ENCODE measurements at places on chromosomes 7 and 10.
A peak's percentile ranks its signal among the peaks of the same experiment; 100 is the strongest.

DNA sequence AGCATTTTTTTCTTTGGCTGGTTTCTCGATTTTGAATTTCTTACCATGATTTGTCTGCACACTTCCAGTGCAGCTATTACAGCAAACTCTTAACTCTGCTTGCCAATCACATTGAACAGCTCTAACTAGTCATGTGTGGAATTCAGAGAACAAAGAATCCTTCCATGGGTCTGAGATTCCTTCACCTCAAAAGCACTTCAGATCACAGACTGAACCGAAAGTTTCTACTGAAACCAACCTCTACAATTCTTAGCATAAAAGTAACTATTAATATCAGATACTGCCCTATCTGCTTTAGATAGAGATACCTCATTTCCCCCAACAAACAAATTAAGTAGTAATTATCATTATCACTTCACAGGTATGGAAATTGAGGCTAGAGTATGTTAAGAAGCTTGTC, 56.5 kb upstream of the SP4 start:
- no peak for DNase-seq

DNA sequence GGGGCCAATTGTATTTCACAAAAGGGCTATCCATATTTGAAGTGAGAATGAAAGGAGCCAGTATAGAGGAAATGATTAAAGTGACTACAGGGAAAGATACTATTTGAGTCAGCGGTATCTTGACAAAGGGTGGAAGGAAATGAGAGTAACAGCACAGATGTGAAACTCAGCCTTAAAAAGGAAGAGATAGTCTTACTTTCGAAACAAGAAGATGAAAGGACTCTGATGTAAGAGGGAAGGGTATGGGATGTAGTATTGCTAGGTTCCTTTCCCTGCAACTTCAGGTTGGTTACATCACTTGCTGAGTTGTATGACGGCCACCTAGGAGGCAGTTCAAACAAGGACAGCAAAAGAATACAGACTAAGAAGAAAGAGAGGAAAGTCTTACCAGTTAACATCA, 13.7 kb downstream of the CISD1 start:
- DNase-seq, result no peak

DNA sequence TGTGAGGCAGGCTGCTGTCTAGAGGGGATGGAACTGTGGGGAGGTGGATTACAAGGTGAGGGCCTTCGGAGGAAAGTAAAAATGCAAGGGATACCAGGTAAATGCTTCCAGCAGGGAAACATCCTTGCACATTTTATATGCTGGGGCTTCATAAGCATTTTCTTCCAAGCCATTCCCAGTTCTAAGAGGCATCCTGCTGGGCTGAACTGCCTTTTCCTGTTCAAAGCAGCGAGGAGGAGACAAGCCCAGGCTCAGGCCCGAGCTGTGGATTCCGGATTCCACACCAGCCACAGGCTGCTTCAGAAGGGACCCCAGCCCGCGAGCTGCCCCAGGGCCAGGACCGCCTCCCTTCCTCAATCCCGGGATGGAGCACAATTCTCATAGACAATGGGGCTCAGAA, 249.7 kb downstream of the TNS3 start:
- no peak for DNase-seq

- no peak for DNase-seq
Observed at GRCh38 chr7:31443457-31443856, 70.4 kb upstream of the ITPRID1 start.

GRCh38 chr7:117111535-117111934, 158.2 kb downstream of the ST7 start:
- DNase-seq, result no peak

DNA sequence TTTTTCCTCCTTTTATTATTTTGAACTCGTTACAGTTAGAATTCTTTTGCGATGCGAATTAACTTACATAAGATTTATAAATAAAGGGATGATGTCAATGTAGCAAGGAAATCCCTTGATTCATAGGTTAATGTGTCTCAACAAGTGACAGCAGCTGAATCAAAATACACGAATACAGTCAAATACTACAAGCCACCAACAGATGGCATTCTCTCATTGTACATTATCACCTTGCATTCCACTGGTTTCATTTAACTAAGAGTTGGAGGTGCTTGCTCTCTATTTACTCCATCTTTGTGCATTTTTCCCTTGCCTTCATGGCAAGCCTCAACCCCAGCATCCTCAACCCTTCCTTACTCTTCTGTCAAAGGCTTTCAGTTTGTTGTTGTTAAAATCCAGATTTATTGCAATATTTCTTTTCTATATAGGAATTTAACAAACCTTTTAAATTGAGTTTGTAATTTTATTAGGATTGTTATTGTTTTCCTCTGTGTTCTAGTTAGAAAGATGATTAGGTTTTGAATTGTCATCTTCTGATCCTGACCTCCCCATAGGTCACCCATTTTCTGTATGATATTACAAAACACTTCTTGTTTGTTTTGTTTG, 78.3 kb downstream of the SLC25A40 start:
- no peak for DNase-seq

GRCh38 chr10:121800831-121801230, 127.0 kb downstream of the ATE1 start:
- DNase-seq, result no peak

- no peak for DNase-seq
Observed at GRCh38 chr10:21488957-21489446, 36.5 kb downstream of the SKIDA1 start.

DNA sequence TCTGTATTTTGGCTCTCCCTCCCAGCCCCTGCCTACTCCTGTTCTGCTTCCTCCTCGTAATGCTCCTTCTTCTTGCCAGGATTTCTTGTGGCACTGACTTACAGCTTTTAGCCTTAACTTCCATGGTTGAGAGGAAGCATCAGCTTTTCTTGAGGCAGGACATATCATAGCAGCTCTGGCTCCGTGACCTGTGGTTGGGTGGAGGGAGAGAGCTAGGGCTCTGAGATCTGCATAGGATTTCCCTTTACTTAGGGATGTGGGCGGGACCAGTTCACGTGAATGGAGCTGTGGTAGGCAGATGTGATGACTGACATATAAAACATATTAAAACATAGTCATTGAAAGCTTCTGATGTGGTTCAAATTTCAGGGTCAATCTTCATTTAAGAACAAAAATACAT, 10.6 kb upstream of the RAB11FIP2 start:
- no peak for DNase-seq

- no peak for DNase-seq
Observed at GRCh38 chr10:103890688-103891087, 27.3 kb downstream of the STN1 start.

- no peak for DNase-seq
Observed at GRCh38 chr10:21296575-21297355, 228.7 kb downstream of the SKIDA1 start.

GRCh38 chr10:112959207-112959838, 9.3 kb downstream of the TCF7L2 start:
- no peak for DNase-seq

DNA sequence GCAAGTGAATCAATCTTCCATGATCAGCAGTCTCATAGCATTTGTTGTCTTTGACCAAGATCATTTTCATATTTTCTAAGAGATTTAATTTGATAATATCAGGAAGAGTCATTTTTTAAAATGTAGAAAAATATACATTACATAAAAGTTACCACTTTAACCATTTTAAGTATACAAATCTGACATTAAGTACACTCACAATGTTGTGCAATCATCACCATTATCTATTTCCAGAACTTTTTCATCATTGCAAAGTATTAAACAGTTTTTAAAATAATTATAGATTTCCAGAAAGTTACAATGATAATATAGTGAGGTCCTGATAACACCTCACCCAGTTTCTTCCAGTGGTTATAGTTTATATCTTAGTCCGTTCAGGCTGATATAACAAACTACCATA, 222.5 kb upstream of the RHOBTB1 start:
- DNase-seq, result no peak

DNA sequence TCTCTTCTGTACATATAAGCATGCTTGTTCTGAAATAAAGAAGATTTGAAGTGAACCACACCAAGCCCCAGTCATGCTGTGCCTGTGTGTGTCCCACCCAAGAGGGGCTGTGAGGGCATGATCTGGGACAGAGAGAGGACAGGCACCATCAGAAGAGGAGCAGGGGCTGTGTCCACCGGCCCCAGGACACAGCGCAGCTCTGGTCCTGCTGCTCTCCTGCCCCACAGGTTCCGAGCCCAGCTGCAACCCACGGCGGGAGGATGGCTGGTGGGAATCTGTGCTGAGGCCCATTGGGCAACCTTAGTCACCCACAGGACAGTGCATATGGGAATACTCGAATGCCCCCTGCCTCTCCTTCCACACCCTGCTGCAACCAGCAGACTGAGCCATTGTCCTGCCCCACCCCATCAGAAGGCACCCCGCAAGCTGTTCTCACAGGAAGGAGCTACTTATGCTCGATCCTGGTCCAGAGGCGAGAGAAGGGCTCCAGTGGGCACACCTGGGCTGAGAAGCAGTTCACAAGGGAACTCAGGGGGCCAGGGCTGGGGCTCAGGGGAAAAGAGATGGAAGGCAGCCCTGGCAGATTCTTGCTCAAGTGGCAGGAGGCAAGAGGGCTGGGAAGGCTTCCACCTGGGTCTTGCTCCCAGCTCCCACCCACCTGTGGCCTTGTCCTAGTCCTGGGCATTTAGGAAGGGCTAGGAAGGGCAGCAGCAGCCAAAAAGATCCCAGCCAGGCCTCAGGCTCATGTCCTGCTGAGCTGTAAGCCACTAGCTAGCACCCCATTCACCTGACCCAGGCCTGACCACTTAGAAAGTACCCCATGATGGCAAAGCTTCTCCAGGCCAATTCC, 31.9 kb downstream of the LDB3 start:
- no peak for DNase-seq

- DNase-seq, result peak; percentile 57
Observed at GRCh38 chr7:129144095-129144833, at the start of gene TSPAN33. TSS of gene TSPAN33 (plus strand) at chr7:129144707. CDS start at chr7:129144981, 274 bp downstream.

DNA sequence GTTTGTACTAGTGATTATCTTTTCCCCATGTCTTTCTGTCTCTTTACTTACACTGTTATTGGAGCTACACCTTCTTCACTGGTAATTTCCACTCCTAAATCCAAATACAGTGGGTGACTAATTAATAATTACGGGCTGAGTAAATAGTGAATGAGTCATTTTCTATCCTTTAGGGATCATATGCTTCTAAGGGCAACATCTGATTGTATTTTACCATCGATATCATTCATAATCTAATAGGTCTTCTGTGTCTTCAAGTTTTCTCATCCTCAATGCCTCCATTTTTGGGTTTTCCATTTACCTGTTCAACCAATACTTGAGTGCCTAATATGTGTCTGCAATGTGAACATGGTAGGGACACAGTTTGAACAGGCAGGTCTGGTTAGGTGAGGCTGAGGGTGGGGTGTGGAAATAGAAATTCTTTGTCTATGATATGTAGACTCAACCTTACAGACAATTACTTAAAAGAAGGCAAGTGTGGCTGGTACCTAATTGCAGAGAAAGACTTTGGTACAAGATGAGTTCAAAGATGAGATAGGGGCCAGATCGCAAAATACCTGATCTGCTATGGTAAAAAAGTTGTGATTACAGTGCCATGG, 5.9 kb upstream of the DHX32 start:
- no peak for DNase-seq

- no peak for DNase-seq
Observed at GRCh38 chr7:111268941-111269340, 178.0 kb downstream of the LRRN3 start.

GRCh38 chr10:124291001-124291701, 127.6 kb downstream of the OAT start:
- DNase-seq, result no peak

DNA sequence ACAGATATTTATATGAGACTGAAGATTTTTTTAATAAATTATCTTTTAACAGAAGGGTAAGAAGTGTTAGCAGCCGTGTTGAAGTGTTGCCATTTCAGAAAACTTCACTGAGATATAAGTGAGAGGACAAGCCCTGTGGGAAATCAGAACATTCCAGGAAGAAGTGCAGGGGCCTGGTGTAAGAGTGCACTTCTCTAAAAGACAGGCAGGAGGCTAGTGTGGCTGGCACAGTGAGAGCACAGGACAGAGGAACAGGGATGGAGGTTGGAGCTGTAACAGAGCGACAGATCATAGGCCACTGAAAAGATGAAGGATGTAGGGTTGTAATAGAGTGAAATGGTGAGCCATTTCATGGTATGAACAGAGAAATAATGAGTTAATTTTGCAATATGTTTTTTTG, 608.9 kb downstream of the SORCS1 start:
- DNase-seq, result no peak

GRCh38 chr7:148050492-148051158, 539.9 kb upstream of the C7orf33 start:
- DNase-seq, result no peak

- DNase-seq, result no peak
Observed at GRCh38 chr10:4403638-4404252, 422.3 kb upstream of the AKR1E2 start.

DNA sequence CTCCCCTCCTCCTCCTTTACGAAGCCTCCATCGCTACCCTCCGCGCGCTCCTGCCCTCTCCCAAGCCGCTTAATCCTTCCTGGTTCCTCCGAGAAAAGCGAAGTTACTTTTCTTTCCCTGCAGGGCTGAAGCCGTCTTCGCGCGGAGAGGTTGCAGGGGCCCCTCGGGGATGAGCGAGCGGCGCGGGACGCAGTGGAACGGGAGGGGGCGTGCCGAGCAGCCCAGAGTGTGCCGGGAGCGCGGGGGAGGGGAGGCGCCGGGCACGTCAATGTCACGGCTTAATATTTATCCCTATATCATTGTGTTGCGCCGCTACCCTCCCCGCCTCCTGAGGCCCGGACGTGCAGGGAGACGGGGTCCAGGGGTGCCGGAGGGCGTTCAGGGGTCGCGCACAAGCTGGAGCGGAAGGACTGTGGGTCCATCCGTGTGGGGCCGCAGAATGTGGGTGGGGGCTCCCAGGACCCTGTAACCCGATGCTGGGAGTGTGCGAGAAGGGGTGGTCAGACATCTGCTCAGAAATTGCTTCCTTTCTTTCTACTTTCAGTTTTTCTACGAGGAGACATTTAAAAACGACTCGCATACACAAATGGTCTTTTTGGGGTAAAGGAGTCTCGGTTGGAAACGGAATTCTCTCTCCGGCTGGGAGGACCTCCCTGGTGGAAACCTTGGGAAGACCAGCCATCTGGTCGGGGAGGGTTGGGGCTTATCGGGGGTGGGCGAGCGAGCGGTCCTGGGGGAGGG, 2.4 kb downstream of the CDK6 start:
- peak; percentile 78 for DNase-seq

- DNase-seq, result no peak
Observed at GRCh38 chr7:151425670-151426440, 14.1 kb downstream of the CRYGN start.

DNA sequence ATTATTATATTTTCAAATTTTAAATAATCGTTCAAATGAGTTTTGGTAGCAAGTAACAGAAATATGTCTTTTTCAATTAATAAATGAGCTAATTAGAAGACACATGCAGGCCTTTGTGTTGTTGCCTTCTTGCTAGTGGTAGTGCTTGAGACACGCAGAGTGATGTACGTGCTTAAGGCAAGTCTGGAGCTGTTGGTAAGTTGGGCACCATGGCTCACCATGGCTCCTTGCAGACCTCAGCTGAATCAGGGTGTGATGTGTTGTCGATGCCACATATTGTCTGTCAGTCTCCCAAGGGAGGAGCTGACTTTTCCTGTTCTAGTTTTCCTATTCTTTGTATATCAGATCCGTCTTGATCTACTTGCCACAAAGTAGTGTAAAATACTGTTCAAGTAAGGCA, 8.3 kb downstream of the CDK14 start:
- no peak for DNase-seq

Measured in stimulated activated CD8-positive, alpha-beta memory T cell treated with anti-CD3 and anti-CD28 coated beads, Interleukin-4, amount 100 ng/mL, for 24 hours (primary cell).